Activated naive CD4-positive, alpha-beta T cell treated with Interleukin-2 at 50 U/mL for 16 hours (primary cell): ENCODE measurements at places on chromosomes 16 and 17.

DNA sequence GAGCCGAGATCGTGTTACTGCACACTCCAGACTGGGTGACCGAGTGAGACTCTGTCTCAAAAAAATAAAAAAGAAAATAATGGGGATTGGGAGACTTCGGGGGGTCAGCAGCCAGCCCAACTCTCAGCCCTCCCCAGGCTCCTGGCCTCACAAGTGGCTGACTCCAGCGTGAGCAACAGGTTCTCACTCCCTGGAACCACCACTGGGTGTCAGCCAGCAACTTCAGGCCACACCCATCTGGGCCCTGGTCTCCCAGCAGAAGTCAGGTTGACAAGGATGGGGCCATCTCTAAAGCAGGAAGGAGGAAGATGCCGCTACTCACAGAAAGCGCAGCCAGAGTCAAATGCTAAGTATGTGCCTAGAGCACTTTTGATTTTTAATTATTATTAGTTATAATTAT, 139.4 kb downstream of the C16orf78 start:
- no peak for DNase-seq

DNA sequence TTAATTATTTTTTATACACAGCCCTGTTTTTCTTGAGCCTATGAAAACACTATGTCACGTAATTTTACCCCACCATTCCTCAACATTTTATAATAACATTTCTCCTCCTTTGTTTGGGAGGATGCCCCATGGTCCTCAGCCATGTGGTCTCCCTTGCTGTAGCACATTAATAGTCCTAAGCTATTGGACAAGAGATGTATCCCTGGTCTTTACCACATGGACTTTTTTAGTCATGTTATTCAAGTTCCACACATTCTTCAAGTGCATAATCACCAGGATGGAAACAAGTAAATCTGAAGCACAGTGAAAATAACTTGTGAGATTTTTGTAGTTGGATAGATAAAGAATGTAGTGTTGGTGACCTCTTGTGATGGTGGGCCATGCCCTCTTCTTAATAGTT, 2.0 kb upstream of the KRTAP2-3 start:
- no peak for DNase-seq

DNA sequence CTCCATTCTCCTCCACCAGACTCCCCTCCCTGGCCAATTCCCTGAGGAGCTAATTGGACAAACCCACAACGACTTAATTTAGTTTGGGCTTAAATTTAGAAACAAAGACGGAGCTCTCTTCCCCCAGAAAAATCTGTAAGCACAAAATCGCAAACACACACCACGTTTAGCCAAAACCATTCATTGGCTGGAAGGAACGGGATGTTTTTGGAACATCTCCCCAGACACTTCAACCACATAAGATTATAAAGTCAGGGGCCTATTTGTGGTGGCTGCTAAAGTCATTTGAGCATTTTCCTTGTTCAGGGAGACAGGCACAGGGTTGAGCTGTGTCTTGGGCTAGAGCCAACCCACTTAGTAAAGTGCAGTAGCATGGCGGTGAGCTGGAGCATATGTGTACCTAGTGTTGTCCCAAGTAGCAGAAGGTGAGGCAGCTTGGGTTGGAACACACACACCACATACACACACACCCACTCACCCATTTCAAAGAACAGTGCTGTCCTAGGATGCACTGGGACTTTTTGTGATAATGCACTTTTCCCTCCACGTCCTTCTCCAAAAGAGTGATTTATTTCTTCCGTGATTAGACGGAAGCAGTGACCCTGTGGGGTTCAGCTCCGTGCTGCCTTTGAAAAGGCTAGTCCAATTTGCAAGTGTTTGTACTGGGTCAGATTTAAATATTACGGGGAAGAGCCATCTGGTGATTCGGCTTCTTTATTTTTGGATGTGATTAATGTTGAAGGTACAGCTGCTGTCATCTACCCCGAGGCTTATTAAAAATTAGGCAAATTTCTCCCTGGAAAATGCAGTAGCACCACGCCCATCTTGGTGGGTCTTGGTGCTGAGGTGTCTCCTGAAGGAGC, 32.2 kb downstream of the ELAC2 start:
- no peak for DNase-seq

- DNase-seq = no peak
Measured at GRCh38 chr17:27892542-27892865, 661 bp downstream of the LYRM9 start.

DNA sequence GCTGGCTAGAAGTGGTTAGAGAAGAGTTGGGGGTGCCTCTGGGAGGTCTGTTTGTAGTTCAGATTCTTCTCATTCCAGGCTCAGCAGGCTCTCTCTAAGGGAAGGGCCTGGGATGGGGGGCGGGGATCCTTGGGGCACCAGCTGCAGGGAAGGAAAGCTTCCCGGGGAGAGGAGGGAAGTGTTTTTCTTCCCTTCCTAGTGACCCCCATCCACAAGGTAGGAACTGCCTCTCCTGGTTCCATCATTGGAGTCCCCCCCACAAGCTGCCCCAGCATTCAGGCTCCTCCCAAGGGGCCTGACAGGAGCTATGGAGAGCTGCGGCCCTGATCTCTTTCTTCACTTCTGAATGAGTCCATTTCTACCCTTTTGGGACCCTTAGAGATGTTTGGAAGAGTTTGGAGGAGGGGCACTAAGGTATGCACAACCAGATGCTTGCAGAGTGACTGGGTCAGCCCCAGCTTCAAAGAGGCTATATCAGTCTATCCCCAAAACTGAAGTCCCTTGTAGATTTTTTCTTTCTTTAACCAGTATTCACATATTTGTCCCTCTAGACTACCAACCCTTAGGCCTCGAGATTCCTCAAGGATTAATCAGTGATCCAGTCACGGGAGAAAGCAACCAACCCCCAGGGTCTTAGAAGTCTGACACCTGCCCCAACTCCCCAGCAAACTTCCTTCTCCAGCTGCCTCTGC, 13.9 kb upstream of the FZD2 start:
- no peak for DNase-seq

DNA sequence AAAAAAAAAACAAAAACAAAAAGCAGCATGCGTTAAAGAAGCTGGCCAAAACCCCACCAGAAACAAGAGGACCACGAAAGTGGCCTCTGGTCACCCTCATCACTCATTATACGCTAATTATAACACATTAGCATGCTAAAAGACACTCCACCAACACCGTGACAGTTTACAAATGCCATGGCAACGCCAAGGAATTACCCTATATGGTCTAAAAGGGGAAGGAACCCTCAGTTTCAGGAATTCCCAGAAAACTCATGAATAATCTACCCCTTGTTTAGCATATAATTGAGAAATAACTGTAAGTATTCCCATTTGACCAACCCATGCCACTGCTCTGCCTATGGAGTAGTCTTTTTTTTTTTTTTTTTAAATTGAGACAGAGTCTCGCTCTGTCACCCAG, 77.6 kb downstream of the EMP2 start:
- no peak for DNase-seq

GRCh38 chr17:64580384-64581315, 73.9 kb downstream of the CEP95 start:
- peak; percentile 18 for DNase-seq

GRCh38 chr17:43354371-43354770, 44.4 kb upstream of the ARL4D start:
- no peak for DNase-seq

- DNase-seq = no peak
Measured at GRCh38 chr16:73371584-73372319, 323.8 kb upstream of the ZFHX3 start.

DNA sequence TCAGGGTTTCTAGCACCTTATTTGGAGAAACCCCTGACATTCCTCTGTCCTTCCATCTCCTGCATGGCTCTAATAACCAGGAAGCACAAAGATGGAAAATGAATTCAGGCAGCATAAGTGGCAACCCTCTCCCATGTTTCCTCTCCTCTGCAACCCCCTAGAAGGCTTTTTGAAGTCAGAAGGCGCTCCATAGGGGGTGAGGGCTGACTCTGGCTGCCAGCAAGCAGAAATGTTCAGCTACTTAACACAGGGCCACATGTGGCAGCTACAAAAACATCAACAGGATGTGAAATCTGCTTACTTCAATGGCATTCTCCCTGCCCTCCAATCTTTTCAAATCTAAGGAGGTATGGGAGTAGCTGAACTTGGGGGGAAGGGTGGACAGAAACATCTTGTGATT, 55.2 kb upstream of the IRX5 start:
- no peak for DNase-seq

GRCh38 chr16:27759967-27760788, 210.2 kb downstream of the KATNIP start:
- DNase-seq = no peak

DNA sequence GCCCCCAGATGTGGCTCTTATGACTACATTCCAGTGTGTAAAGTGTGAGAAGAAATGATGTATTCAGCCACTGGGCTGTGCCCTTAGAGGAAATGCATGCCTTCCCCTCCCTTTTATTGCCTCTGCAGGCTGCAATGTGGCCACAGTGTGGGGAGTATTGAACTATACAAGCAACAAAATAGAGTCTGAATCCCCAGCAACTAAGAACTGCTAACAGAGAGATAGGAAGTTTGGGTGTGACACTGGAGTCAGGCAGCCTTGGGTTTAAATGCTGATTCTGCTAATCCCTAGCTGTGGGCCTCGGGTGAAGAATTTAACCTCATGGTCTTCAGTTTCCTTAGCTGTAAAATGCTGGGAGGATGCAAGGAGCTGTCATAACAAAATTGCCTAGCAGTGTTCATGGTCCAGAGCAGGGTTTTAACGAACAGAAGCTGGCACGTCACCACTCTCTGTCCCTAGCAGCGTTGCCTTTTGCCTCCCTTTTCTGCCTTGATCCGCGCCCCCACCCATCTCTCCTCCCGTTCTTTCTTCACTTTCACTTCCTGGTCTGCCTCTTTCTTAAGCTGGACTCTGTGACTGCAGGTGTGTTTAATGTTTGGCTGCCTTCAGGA, 50.3 kb downstream of the KPNA2 start:
- DNase-seq = no peak

DNA sequence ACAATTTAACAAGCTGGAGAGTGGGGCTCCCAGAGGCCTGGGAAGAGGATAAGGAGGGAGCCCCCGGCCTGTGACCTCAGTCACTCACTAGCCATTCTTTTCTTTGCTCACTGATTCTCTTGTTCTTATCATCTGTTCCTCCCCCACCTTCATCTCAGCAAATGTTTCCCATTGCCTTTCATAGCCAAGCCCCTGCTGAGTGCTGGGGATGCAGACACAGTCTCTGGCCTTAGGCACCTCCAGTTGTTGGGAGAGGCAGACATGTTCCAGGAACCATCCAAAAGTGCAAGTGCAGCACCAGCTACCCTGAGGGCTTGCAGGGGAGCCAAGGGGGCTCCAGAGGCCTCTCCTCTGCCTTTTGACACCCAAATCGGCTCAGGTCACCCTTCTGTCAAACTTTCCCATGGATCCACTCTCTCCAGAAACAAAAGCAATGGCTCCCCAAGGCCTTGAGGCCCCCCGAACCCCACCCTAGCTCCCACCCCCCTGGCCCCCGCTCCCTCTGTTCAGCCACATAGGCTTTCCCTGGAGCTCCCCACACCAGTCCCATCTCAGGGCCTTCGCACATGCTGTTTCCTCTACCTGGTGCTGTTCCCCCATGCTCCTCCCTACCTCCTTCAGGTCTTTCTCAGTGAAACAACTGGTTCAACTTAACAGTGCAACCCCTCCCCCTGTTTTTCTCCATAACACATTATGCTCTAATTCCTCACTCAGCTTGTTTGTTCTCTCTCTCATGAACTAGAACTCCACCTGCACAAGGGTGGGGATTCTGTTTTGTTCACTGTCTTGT, 14.9 kb upstream of the KCNJ12 start:
- DNase-seq = no peak

DNA sequence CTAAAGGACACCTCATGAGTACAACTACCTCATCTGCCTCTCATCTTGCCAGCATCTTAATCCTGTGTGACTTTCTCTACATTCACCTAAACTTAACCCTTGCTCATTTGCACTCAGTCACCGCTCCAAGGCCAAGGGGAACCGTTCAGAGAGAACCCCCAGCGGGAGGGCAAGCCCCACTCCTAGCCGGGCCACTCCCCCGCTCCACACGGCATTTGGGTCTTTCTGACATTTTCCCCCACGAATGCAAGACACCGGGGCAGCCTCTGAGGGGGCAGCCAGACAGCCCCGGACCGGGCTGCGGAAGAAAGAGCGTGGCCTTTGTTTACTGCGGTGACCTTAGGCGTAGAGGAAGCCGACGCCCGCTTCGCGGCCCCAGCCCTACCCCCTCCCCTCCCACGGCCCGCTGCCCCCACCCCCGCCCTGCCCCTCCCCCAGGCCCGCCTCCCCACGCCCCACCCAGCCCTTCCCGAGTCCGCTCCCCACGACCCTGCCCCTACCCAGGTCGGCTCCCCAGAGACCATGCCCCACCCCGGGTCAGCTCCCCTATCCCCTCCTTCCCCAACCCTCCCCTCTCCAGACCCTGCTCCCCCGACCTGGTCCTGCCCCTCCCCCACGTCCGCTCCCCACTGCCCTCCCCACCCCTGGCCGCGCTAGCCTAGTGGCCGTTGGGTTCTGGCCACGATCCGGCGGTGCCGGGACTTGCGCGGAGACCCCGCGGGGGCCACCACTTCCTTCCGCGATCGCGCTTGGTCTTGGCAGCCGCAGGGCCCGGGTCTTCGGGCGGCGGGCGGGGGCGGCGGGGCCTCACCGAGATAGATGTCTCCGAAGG, 789 bp downstream of the CSNK1D start:
- peak; percentile 39 for DNase-seq

GRCh38 chr17:68260051-68260762, 12.4 kb downstream of the AMZ2 start:
- no peak for DNase-seq

DNA sequence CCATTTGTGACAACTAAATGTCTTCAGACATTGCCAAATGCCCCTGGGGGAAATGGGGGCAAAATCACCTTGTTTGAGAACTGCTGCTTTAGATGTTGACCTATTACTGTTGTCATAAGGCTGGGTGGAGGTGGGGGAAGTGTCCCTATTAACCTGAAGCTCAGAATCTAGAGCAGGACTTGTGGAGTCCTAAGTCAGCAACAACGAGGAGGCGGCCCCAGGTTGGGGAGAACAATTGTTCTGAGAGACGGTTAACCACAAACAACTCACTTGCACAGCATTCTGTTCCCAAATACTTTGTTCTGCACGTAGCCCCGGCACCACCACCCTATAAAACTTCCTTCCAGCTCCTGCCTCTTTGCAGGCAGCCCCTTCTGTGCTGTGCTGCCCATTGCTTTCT, 32.5 kb downstream of the TEKT5 start:
- DNase-seq = no peak

GRCh38 chr16:6279286-6279685, 1053.4 kb upstream of the RBFOX1 start:
- no peak for DNase-seq

GRCh38 chr17:77528516-77529327, 388.0 kb downstream of the SEC14L1 start:
- DNase-seq = peak; percentile 24

GRCh38 chr17:8956465-8956902, 9.0 kb downstream of the PIK3R5 start:
- no peak for DNase-seq

DNA sequence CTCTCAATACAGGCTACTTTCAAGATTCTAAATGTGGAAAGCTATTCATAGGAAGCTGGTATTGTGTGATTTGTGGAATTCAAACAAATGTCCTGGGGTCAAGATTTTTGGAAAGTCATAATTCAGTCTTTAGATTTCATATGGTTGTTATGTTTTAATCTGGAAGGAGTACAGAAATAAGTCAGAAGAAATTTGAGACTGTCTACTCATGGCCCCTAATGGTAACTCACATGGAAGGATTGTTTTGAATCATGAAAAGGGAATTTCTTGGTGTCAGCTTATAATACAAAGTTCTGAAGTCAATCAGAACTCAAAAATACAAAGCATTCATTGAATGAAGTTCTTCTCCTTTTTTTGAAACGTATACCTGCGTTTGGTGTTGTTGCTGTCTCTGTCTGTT, 3.1 kb downstream of the KCNJ2 start:
- DNase-seq = no peak

- DNase-seq = no peak
Measured at GRCh38 chr17:1555651-1556471, 6.7 kb downstream of the PITPNA start.
